Suppressor macrophage treated with lipopolysaccharide for 4 hours (primary cell): ENCODE measurements at places on chromosomes 3 and 15.

DNA sequence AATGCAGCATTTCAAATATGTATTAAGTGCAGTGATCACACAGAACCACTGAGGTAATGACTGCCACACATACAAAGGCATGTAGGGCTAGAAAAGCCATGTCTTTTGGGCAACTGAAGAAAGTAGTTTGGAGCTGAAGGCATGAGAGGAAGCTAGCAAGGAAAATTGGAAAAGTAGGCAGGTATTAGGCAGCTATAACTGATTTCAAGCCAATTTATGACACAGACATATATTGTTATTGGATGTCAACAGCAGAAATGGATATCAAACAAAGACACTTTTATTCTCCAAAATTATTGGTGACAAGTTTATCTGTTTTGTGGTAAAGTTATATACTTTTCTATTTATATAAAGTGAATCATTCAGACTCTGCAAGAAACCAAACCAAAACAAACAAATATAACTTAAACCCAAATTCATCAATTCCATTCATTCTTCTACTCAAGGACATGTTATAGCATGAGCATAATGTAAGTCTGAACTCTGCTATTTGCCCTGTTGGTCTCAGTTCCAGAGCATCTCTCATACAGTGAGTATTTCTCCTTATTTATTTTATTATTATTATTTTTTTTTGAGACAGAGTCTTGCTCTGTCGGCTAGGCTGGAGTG lies 307.4 kb upstream of the COL8A1 start:
- no peak for DNase-seq

DNA sequence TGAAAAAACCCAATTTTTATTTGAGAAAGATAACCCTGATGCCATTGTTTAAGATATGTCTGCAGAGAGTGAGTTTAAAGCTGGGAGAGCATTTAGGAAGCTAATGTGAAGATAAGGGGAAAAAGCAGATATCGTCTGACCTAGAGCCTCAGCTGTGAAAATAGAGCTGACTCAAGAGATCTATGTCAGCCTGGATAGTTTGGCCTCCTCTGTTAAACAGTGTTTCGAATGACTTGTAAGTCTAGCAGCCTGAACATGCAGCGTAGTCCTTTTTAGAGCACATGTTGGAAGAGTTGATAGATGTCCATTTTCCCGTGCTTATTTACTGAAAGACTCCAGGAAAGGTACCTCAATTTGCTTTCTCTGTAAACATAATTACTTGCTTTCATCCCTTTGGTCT lies 48.1 kb downstream of the ALCAM start:
- DNase-seq, result no peak

DNA sequence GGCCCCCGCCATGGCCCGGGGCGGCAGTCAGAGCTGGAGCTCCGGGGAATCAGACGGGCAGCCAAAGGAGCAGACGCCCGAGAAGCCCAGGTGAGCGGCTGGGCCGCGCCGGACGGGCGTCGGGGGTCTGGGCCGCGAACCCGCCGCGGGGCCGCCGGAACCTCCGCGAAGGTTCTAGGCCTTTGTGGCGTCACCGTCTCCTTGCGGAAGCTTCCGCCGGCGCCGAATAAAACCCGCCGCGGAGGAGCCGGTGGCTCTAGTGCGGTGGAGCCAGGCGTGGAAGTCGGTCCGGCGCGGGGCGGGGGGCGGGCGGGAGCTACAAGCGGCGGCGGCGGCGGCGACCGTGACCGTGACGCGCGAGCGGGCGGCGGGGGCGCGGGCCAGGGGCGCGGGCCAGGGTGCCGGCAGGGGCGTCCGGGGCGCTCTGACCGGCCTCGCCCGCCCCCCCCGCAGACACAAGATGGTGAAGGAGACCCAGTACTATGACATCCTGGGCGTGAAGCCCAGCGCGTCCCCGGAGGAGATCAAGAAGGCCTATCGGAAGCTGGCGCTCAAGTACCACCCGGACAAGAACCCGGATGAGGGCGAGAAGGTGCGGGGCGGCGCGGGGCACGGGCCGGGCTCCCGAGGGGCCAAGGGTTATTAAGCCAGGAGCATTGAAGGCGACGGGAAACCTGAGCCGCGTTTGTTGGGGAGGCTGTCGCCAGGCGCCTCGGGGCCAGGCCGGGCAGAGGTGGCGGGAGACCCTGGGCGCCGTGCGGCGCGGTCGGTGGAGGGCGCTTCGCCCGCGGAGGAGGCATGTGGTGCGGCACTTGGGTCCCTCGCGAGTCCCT lies at the start of gene DNAJA4:
DNAJA4 (plus strand) TSS at position 259 of the 833 bp plus-strand sequence; CDS start at position 461, 202 bp downstream.
- DNase-seq, result peak; percentile 60

DNA sequence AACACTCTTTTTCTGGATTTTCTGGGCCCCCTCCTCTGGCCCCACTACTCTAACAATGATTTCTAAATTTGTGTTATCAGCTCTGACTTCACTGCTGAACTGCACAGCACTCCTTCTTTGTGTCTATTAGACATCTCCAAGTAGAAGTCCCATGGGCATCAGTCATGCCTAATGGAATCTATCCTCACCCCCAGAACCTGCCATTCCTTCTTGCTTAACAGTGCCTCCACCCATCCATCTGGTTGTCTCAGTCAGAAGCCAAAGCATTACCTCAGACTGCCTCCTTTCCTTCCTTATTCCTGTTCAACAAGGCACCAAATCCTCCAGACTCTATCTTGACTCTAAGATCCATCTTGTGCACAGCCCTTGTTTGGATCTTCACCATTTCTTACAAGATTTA lies 36.2 kb downstream of the SSR3 start:
- DNase-seq, result peak; percentile 7

- DNase-seq, result peak; percentile 59
These were observed 11.3 kb downstream of the TMEM266 start for GRCh38 chr15:76070921-76071635.

DNA sequence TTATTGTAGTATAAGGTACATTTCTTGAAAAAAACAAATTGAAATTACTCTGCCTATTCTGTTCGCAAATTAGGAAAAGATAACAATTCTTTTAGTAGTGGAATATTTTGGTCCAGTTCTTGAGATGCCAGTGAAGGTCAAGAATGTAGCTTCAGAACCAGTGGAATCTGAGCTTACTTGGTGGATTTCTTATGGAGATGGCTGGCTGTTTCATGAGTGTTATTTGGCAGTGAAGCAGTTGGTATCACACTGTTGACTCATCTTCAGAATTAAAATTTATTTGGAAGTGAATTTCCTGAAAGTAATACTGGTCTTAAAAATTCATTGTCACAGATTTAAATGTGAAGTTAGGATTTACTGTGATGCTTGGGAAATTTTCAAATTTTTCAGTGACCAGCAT lies 19.1 kb downstream of the RNF13 start:
- DNase-seq, result no peak

DNA sequence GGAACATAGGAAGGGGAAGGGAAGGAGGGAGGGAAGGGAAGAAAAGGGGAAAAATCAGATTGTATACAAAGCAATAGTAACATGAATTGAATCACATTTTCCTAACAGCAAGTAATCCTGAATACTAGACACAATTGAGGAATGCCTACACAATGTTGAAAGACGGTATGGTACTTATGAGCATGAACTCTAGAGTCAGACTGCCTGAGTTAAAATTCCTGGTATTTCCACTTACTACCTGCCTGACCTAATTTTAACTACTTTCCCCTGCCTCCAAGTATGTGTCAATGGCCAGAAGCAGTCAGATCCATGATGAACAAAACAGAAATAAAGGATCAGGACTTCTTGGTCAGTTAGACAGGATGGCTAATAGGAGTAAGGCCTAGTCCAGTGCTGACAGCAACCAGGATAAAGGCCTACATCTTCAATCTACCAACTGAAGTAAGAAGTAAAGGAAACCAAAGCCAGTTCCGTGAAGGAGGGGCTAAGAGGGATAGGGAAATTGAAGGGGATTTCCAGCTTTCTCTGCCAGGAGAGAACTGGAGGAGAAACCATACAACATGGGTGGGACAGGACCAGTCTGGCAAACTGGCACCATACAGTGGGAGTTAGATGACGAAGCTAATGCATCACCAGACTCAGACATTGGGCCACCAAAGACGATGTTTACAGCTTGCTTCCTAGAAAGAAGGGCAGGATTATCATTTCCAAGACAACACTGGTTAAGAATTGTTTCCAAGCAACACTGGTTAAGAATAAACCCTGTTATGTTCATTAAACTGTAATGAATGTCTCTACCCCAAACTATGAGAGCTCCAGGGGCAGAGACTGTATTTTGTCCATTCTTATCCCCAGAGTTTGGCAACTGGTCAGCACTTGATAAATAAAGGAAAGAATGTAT lies 151.6 kb upstream of the UBE2E2 start:
- DNase-seq, result peak; percentile 83

DNA sequence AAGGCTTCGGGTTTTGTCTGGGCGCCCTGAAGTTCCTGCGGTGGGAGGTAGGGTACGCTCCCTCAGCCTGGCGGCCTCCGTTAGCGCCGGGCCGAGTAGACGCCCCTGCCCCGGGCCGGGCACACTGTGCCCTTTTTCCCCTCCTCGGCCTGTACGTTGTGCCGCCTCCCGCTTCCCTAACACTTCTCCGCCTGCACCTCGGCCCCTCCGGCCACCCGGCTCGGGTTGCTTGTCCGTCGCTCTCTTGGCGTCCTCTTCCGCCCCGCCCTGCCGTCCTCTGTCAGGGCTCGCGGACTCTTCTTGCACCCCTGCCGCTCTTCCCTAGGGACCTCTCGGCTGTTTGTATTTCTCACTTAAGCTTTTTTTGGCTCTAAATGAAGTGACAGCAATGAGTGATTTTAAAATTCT lies 384 bp downstream of the KNL1 start:
- DNase-seq, result peak; percentile 70

DNA sequence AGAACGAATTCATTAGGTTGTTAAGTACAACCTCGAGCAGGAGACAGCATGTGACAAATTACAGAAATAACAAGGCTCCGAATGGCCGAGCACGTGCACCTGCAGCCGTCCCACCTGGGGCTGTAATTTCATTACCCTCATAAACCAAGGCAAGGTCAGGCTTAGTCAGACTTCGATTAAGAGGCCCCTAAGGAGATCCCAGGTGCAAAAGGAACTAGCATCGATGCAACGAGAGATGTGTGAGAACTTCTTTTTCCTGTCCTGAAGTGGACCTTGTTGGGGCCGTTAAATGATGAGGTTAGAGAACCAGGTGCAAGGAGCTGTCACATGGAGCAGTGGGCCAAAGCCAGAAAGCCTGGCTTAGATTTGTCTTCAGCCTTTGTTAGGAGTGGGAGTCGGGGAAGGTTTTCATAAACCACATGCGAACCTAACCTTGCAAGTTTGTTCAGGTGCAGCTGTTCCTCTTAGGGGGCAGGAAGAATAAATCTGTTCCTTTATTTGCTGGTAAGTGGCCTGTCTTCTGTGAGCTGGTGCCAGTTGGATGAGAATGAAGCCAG lies 559.9 kb upstream of the MCTP2 start:
- no peak for DNase-seq

DNA sequence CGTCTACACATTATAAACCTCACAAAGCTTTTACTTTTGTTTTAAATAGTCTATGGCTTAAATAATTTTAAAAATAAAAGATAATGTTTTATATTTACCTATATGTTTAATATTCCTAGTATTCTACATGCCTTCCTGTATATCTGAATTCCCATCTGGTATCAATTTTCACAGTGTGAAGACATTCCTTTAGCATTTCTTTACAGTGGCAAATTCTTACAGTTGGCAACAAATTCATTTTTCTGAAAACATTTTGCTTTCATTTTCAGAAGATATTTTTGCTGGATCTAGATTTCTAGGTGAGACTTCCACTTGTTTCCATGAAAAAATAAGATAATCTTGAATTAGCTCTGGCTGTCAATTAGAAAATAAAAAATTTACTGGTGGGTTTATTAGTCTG lies 471.4 kb upstream of the NAALADL2 start:
- no peak for DNase-seq

GRCh38 chr15:42385206-42385979 lies 26.1 kb downstream of the CAPN3 start:
- DNase-seq, result peak; percentile 34

DNA sequence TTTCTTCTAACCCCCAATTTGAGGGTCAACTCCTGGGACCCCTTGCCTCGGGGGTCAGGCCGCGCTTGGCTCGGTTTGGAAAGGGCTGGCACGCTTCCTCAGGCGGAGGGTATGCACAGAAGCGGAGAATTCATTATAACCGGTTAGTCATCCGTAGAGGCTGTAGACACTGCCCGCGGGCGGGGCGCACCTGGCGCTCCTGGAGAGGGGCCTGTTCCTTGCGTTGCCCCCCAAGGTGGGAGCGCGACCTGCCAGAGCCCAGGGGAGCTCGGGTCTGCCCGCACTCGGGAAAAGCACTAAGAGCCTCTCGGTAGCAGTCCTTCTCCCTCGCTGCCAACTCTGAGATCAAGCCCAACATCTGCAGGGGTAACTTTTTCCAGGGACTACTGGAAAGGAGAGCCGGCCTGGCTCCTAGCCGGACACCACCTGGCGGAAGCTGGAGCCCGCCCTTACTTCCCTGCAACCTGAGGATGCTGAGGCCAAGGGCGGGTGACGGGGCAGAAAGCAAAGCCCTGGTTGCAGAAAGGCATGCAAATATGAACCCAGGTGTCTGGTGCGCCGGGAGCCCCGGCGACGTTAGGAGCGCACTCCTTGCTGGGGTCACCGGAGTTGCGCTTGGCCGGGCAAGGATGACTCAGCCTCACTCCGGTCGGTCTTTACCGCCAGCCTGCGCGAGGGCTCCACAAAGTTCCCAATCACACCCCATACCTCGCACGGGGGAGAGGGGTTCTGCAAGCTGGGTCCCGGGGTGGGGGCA lies 1.5 kb upstream of the CACNA2D3 start:
- DNase-seq, result no peak

DNA sequence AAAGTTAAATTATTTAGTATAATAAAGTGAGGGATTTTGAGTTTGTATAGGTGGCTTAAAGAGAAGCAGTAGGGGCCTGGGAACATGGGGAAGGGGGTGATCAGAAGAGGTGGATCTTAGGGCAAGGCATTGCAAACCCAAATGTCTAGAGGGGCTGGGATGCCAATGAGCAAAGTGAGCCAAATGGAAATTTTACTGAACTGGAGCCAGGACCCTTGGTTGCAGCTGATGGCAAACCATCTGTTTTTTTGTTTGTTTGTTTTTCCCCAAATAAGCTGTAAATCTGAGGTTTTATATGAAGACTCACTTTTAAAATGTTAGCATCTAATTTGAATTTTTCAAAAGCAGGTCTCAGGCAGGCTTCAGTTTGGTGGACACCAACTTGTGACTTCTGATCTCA lies 14.8 kb upstream of the PARP14 start:
- DNase-seq, result no peak

- DNase-seq, result no peak
These were observed 154.2 kb downstream of the SSR3 start for GRCh38 chr3:156400735-156401134.

- DNase-seq, result no peak
These were observed 64.0 kb downstream of the PDE8A start for GRCh38 chr15:85045615-85046014.
